ENCODE measurements at places on chromosomes 12 and 14.

DNA sequence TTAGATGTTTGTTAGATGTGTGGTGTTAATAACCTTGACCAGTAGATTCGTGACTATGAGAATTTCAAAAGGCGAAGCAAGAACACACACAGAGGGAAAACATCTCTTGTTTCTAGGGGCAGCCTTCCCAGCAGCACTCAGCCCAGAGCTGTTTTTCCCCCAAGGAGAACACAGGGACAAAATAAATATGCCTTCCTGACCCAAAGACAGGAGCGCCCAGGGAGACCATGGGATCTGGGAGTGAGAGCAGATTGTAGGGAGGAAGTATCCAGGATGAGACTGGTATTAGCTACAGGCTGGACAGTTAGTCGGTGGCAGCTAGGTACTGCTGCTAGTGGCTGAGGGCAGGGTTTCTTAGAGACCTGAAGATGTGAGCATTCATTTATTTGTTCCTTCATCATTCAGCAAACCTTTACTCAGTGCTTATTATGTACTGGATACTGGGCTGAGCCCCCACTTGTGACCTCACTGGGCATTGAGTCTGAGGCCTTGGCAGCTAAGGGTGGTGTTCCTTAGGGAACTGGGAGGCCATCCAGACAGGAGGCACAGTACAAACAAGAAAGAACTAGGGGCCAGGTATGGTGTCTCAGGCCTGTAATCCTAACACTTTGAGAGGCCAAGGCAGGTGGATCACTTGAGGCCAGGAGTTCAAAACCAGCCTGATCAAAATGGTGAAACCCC, 469.8 kb downstream of the ZFP36L1 start:
- DNase-seq = no peak

DNA sequence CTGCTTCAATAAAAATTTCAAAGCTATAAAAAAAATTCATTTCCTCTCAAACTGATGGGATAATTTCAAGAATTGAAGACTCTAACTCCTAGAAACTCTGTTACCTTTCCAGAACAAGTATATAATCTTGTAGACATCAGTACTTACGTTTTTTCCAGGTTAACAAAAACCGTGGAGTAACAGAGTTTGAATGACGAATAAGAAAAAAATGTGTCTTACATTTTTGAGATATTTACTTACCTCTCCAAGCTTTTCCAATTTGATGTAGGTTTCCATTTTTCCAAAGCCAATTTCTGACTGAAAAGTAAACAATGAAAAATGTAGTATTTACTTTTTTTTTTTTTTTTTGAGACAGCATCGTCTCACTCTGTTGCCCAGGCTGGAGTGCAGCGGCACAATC, 100.2 kb downstream of the CDK17 start:
- DNase-seq = no peak

- DNase-seq = no peak
Observed at GRCh38 chr12:89593233-89593632, 67.4 kb upstream of the POC1B start.

DNA sequence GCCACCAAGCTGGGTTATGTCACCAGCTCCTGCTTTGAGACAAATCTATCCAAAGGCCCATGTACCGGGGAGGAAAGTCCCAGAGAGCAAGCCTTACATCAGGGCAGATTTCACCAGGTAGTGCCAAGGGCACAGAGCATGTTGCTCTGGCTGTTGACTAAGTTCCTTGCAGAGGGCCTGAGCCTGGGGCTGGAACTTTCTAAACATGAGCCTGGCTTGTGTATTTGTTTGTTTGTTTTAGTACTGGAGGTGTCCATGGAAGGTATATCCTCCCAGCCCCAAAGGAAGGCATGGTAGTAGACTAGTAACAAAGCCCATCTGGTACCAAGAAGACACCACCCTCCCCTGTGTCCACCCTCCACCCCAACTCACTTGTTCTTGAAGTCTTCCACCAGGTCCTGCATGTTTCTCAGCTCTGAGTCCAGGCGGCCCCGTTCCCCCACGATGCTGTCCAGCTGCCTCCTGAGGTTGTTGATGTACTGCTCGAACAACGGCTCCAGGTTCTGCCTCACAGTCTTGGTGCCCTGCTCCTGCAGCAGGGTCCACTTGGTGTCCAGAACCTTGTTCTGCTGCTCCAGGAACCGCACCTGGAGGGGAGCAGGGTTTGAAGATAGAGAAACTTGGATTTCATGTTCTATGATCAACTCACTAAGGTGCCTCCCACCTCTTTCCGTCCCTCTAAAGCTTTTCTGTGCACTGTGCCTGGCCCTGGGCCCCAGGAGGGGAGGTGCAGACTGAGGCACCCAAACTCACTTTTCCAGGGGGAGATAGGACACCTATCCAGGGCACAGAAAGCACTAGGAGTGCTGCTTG, 1.4 kb downstream of the KRT5 start:
- DNase-seq = no peak

Data from GM12865 (cell line).